ENCODE measurements at places on chromosomes 7 and 10.

GRCh38 chr7:66507764-66508296 lies 120.9 kb upstream of the KCTD7 start:
- DNase-seq: no peak

- DNase-seq: no peak
Observed at GRCh38 chr10:77299320-77299719, 338.3 kb downstream of the KCNMA1 start.

GRCh38 chr7:56083150-56083785 lies 9.5 kb downstream of the PHKG1 start:
- no peak for DNase-seq

GRCh38 chr7:45911311-45911710 lies 9.8 kb downstream of the IGFBP3 start:
- no peak for DNase-seq

GRCh38 chr7:153327683-153328082 lies 568.1 kb downstream of the ACTR3B start:
- no peak for DNase-seq

GRCh38 chr10:131973160-131973951 lies 8.4 kb downstream of the BNIP3 start:
- DNase-seq: no peak

- no peak for DNase-seq
Observed at GRCh38 chr7:155119801-155120382, 49.8 kb downstream of the HTR5A start.

DNA sequence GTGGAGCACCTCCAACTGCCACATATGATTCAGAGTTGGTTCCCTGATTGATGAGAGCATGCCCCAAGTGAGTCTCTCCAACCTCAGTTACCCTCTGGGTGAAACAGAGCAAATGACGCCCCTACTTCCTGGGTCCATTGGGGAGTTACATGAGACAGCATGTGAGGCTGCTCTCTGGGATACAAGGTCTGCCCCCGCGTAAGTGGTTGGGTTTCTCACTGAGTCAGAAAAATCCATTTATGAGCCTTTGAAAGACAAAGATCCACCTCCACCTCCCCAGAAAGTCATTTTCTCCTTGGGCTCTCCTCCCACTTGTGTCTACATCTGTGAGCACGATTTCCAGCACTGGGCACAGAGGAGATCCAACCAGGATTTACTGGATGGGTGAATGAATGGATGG lies 70.7 kb upstream of the DNAAF5 start:
- no peak for DNase-seq

- DNase-seq: no peak
Observed at GRCh38 chr7:98335411-98335977, 54.0 kb downstream of the BRI3 start.

All from GM12865 (cell line).